ENCODE measurements at places on chromosomes 5 and 9. TPM values are rescaled to one million over a fixed set of nuclear protein-coding genes. Genes with fewer than 3 reads are reported as not detected.

DNA sequence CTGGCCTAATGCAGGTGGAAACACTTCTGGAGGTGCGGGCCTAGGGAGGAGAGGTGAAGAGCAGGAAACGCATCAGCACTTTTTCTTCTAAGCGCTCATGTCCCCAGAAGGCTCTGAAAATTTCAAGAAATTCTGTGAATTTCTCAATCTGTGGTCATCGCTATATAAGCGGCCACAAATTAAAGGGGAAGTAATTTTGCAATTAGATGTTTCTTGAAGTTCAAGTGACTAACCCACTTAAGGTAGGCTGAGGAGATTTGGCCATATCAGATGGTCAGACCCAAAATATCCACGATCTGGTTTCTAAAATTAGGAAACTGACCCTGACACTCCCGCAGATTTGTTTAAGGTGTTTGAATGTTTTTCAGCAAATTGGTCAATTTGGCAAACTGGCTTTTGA lies 16.6 kb upstream of the HMGCR start:
- H3K4me3 ChIP-seq, result no peak overlapping the region
- peaks cover 3% of the 10 kb centered on the region for H3K4me1 ChIP-seq
- no peaks in the 10 kb centered on the region for H3K27me3 ChIP-seq
- H3K36me3 ChIP-seq, result no peaks in the 10 kb centered on the region
- no peak for DNase-seq
- peak overlapping the region; percentile 37 for H3K27ac ChIP-seq

GRCh38 chr5:20331826-20332225 lies 343.8 kb upstream of the CDH18 start:
- no peaks in the 10 kb centered on the region for H3K27me3 ChIP-seq
- no peak overlapping the region for H3K27ac ChIP-seq
- H3K4me1 ChIP-seq, result no peaks in the 10 kb centered on the region
- H3K36me3 ChIP-seq, result no peaks in the 10 kb centered on the region
- H3K4me3 ChIP-seq, result no peak overlapping the region

DNA sequence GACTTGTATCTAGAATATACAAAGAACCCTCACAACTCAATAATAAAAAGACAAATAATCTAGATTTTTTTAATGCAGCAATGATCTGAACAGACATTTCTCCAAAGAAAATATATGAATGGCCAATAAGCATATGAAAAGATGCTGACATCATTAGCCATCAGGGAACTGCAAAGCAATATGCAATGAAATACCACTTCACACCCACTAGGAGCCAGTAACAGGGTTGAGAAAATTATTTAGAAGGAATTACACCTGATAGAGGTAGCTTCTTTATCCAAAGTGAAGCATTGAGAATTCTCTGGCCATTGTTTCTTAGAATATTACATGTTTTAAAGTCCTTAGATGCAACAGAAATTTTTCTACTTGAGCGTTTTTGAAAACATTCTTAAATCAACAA lies 316.9 kb downstream of the KCNN2 start:
- no peak overlapping the region for H3K27ac ChIP-seq
- no peaks in the 10 kb centered on the region for H3K36me3 ChIP-seq
- no peak for DNase-seq
- H3K4me3 ChIP-seq, result no peak overlapping the region

Gene OXCT1
- 0.66 TPM for total RNA-seq

DNA sequence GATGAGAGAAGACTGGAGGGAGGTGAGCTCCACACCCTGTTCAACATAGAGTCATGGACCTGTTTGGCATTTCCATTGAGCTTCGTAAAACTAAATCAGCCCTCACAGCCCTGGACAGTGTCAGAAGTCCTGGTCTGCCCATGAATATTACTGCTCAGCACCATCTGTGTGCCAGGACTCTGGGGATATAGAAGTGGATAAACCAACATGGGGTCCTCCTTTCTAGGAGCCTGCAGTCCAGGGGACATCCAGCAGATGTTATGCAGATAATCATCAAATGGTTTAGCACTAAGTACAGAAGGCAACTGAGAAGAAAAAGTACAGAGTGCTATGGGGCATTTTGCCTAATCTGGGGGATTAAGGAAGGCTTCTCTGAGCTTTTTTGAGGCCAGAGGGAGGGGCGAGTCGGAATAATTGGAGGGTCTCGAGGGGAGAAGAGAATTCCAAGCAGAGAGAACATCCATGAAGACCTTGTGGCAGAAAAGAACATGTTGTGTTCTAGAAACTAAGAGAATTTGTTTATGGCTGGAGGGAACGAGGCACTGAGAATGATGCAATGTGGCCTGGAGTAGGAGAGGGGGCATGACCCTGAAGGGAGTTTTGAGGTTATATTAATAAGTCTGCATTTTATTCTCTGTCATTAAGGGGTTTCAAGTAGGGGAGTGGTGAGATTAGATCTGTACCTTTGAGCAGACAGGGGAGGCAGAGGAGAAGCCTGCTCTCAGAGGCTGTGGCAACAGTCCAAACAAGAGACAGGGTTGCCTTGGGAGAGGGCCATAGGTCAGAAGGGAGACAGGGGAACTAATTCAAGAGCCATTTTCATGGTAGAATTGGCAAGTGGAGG lies 63.5 kb upstream of the SLC2A8 start:
- H3K4me1 ChIP-seq, result no peaks in the 10 kb centered on the region
- no peak overlapping the region for H3K27ac ChIP-seq
- H3K27me3 ChIP-seq, result no peaks in the 10 kb centered on the region
- no peak for DNase-seq
- no peaks in the 10 kb centered on the region for H3K36me3 ChIP-seq

GRCh38 chr5:112121258-112121657 lies 297.8 kb downstream of the EPB41L4A start:
- H3K36me3 ChIP-seq, result no peaks in the 10 kb centered on the region
- H3K4me1 ChIP-seq, result no peaks in the 10 kb centered on the region
- H3K27ac ChIP-seq, result no peak overlapping the region
- DNase-seq, result no peak
- H3K4me3 ChIP-seq, result no peak overlapping the region

Gene CENPP
- total RNA-seq, result 1.9 TPM

- no peak for DNase-seq
- no peaks in the 10 kb centered on the region for H3K4me1 ChIP-seq
- H3K36me3 ChIP-seq, result no peaks in the 10 kb centered on the region
- H3K4me3 ChIP-seq, result no peak overlapping the region
- H3K27me3 ChIP-seq, result no peaks in the 10 kb centered on the region
- no peak overlapping the region for H3K27ac ChIP-seq
Measured at GRCh38 chr9:11352612-11353011, 739.8 kb upstream of the PTPRD start.

Gene SLC28A3
- 0.16 TPM for total RNA-seq

GRCh38 chr9:3331801-3332200 lies 194.0 kb downstream of the RFX3 start:
- no peak for DNase-seq
- no peak overlapping the region for H3K4me3 ChIP-seq
- H3K27ac ChIP-seq, result no peak overlapping the region
- no peaks in the 10 kb centered on the region for H3K27me3 ChIP-seq
- H3K4me1 ChIP-seq, result no peaks in the 10 kb centered on the region
- H3K36me3 ChIP-seq, result no peaks in the 10 kb centered on the region

DNA sequence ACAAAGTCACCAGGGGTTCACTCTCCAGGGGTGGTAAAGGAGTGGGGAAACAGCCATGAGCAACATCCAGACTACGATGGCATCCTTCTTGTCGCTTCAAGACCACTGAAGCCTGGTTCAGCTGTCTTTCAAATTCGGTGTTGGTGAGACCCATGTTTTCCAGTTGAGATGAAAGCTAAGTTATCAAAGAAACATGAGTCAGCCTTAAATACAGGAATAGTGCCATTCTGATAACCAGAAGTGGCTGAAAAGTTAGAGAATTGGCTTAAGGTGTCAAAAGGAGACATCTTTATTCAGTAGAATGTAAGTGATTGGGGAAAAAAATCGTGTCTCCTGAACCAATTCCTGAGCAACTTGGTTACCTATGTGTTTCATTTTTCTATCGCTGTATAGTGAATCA lies 7.0 kb upstream of the CARD19 start:
- H3K4me1 ChIP-seq, result no peaks in the 10 kb centered on the region
- no peaks in the 10 kb centered on the region for H3K36me3 ChIP-seq
- H3K4me3 ChIP-seq, result no peak overlapping the region
- H3K27ac ChIP-seq, result no peak overlapping the region
- H3K27me3 ChIP-seq, result no peaks in the 10 kb centered on the region

Gene WNT8A
- total RNA-seq, result not detected

Gene FREM1
- total RNA-seq, result 1.2 TPM

- H3K4me3 ChIP-seq, result no peak overlapping the region
- H3K4me1 ChIP-seq, result peaks cover 25% of the 10 kb centered on the region
- DNase-seq, result no peak
- H3K27ac ChIP-seq, result no peak overlapping the region
- no peaks in the 10 kb centered on the region for H3K36me3 ChIP-seq
- no peaks in the 10 kb centered on the region for H3K27me3 ChIP-seq
Measured at GRCh38 chr9:105330755-105331154, 86.3 kb downstream of the SLC44A1 start.

- no peaks in the 10 kb centered on the region for H3K4me1 ChIP-seq
- no peak for DNase-seq
- no peak overlapping the region for H3K4me3 ChIP-seq
- no peaks in the 10 kb centered on the region for H3K36me3 ChIP-seq
Measured at GRCh38 chr9:87603854-87604490, 106.3 kb downstream of the DAPK1 start.

GRCh38 chr9:77000330-77000729 lies 19.1 kb upstream of the FOXB2 start:
- no peak for DNase-seq
- H3K4me3 ChIP-seq, result no peak overlapping the region
- H3K27ac ChIP-seq, result no peak overlapping the region
- no peaks in the 10 kb centered on the region for H3K36me3 ChIP-seq

GRCh38 chr9:72883875-72884274 lies 69.0 kb downstream of the ALDH1A1 start:
- no peaks in the 10 kb centered on the region for H3K4me1 ChIP-seq
- H3K27me3 ChIP-seq, result no peaks in the 10 kb centered on the region
- H3K36me3 ChIP-seq, result no peaks in the 10 kb centered on the region
- DNase-seq, result no peak
- no peak overlapping the region for H3K4me3 ChIP-seq

Gene INSL6
- total RNA-seq, result not detected

Gene PCDH1
- total RNA-seq, result 44.1 TPM

DNA sequence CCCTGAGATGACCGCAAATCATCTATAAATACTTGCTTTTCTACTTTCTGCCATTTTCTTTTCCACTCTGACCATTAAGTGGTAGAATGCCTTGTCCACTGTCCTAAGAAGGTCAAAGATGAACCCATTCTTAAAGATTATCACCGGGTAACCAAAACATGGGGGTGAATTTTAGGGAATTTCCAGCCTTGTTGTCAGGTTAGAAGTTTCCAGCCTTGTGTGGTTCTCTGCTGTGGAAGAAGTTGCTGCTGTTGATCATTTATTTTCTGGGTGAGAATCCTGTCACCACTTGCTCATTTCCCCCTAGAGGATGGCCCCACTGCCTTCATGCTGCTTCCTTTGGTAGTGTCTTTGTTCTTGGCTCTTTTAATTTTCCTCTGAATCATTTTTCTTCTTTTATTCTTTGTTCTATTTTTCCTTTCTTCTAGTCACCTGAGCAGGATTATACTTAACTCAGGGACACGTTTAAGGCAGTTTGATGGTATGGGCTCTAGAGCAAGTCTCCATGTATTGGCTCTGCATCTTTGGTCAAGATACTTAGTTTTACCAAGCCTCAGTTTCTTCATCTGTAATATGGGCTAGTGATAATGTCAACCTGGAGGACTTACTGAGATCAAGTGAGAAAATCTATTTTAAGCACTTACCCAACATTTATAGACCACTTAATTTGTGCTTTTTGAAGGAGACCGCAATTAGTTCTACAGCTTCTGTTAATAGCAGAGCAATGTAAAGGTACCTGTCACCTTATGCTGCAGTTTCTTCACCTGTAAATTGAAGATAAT lies 266.2 kb downstream of the ARHGAP26 start:
- H3K36me3 ChIP-seq, result no peaks in the 10 kb centered on the region
- no peaks in the 10 kb centered on the region for H3K4me1 ChIP-seq
- H3K4me3 ChIP-seq, result no peak overlapping the region
- no peaks in the 10 kb centered on the region for H3K27me3 ChIP-seq
- H3K27ac ChIP-seq, result no peak overlapping the region
- DNase-seq, result no peak

DNA sequence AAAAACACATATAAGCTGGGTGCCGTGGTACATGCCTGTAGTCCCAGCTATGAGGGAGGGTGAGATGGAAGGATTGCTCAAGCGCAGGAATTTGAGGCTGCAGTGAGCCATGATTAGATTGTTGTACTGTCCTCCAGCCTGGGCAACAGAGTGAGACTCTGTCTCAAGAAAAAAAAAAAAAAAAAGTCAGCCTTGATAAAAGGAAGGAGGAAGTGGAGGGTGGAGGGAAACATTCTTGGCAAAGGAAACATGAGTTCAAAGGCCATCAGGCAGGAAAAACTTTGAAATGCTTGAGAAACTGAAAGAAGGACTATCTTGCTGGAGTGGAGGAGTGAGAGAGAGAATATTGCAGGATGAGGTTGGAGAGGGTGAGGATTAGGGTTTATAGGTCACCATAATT lies 18.3 kb upstream of the ANKHD1 start:
- H3K27ac ChIP-seq, result no peak overlapping the region
- H3K4me3 ChIP-seq, result no peak overlapping the region
- H3K4me1 ChIP-seq, result no peaks in the 10 kb centered on the region
- no peaks in the 10 kb centered on the region for H3K27me3 ChIP-seq

Gene STK10
- total RNA-seq, result 7.7 TPM
